ENCODE measurements at places on chromosomes 2 and 18.

DNA sequence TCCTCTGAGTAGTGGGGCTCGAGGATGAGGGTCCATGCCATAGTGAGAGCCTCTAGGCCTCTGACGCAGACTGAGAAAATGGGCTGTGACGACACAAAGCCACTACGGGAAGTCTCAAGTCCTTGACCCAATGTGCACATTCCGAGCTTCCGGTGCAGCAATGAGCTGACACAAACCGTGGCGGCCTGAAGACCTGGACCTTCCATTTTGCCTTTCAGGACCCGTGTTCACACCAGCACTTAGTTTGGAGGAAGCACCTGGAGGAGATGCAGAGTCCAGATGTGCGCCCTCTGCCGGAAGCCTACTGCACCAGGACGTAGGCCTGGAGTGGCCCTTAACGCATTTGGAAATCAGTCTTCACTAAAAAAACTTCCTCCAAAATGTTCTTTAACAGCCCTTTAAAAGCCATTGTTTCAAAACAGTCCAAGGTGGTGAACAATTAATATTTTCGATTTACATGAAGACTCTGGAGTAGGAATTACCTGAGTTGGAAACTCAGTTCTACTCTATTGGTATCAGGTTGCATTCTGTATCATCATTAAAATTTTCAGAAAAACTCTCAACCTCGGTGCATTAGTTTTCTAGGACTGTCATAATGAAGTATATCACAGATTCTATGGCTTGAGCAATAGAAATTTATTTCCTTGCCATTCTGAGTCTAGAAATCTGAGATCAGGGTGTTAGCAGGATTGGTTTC is 33.9 kb downstream of the BMP10 start:
- no peak overlapping the region for H3K27ac ChIP-seq
- DNase-seq: no peak
- no peaks in the 10 kb centered on the region for H3K27me3 ChIP-seq
- H3K36me3 ChIP-seq: no peaks in the 10 kb centered on the region
- peaks cover 3% of the 10 kb centered on the region for H3K4me1 ChIP-seq

GRCh38 chr2:219252570-219252899 is 508 bp upstream of the TUBA4B start:
- H3K4me1 ChIP-seq: peaks cover 45% of the 10 kb centered on the region
- peaks cover 24% of the 10 kb centered on the region for H3K36me3 ChIP-seq
- peak overlapping the region; percentile 36 for H3K4me3 ChIP-seq
- H3K27me3 ChIP-seq: peaks cover 54% of the 10 kb centered on the region
- no peak for DNase-seq
- H3K27ac ChIP-seq: no peak overlapping the region

DNA sequence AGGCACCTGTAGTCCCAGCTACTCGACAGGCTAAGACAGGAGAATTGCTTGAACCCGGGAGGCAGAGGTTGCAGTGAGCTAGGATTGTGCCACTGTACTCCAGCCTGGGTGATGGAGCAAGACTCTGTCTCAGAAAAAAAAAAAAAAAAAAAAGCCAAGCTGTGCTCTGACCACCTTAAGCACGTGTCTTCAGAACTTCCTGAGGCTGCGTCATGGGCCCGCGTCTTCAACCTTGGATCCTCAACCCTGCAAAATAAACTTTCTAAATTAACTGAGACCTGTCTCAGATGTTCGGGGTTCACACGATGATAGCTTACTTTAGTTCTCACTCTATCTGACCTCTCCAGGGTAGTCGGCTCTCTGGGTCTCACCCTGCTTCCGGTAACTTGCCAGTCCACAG is 65.8 kb upstream of the CABLES1 start:
- H3K27me3 ChIP-seq: no peaks in the 10 kb centered on the region
- H3K27ac ChIP-seq: no peak overlapping the region
- H3K4me1 ChIP-seq: no peaks in the 10 kb centered on the region
- no peak for DNase-seq
- no peaks in the 10 kb centered on the region for H3K36me3 ChIP-seq

DNA sequence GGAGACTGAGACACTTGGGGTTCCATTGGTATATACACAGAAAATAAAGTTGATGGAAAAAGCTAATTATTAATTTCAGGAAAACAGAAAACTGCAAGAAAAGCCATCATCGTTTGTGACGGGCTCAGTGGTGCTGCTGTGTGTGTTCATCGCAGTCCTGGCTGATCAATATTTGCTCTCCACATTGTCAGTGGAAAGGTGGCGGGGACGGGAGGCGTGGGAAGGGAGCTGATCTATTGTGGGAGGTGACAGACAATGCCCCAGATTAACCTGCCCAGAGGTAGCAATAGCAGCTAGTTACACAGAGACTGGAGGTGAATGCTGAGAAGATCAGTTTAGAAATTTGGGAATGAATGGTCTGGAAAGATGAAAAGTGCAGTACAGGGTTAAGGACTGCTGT is 50.0 kb upstream of the CTDP1 start:
- no peaks in the 10 kb centered on the region for H3K36me3 ChIP-seq
- H3K27ac ChIP-seq: no peak overlapping the region
- H3K4me3 ChIP-seq: no peak overlapping the region
- no peak for DNase-seq

DNA sequence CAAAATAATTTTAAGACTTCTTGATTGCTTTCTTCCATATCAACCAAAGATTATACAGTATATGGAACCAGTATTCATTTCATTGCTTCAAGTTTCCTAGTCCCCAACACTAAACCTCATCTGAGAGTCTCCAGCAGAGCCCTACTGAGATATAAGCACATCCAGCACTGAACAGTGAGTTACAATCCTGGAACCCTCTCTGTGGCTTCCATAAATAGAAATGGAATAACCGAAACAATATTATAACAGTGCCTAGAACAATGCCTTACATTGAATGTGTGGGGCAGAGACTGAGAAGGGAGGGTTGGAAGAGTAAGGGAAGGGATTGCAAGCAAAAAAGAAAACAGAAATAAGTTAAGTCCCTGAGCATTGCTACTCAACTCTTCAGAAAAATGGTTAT is 18.9 kb downstream of the AAK1 start:
- DNase-seq: no peak
- no peaks in the 10 kb centered on the region for H3K27me3 ChIP-seq
- H3K4me1 ChIP-seq: no peaks in the 10 kb centered on the region
- H3K27ac ChIP-seq: no peak overlapping the region
- peaks cover 4% of the 10 kb centered on the region for H3K36me3 ChIP-seq

- no peaks in the 10 kb centered on the region for H3K27me3 ChIP-seq
- peaks cover 25% of the 10 kb centered on the region for H3K4me1 ChIP-seq
- no peak overlapping the region for H3K4me3 ChIP-seq
- no peak for DNase-seq
These were observed 80.1 kb downstream of the FHOD3 start for GRCh38 chr18:36377626-36378025.

GRCh38 chr2:80530442-80531064 is 226.0 kb upstream of the LRRTM1 start:
- H3K27me3 ChIP-seq: no peaks in the 10 kb centered on the region
- no peaks in the 10 kb centered on the region for H3K36me3 ChIP-seq
- no peak overlapping the region for H3K4me3 ChIP-seq
- no peak for DNase-seq
- no peaks in the 10 kb centered on the region for H3K4me1 ChIP-seq

GRCh38 chr2:235144291-235144690 is 192.5 kb downstream of the SH3BP4 start:
- no peaks in the 10 kb centered on the region for H3K36me3 ChIP-seq
- no peak overlapping the region for H3K27ac ChIP-seq
- H3K27me3 ChIP-seq: no peaks in the 10 kb centered on the region
- DNase-seq: no peak
- no peak overlapping the region for H3K4me3 ChIP-seq
- peaks cover 11% of the 10 kb centered on the region for H3K4me1 ChIP-seq

GRCh38 chr18:75407468-75408437 is 19.8 kb downstream of the SMIM21 start:
- no peaks in the 10 kb centered on the region for H3K27me3 ChIP-seq
- no peak overlapping the region for H3K4me3 ChIP-seq
- no peak overlapping the region for H3K27ac ChIP-seq
- peak; percentile 40 for DNase-seq
- H3K4me1 ChIP-seq: peaks cover 22% of the 10 kb centered on the region

DNA sequence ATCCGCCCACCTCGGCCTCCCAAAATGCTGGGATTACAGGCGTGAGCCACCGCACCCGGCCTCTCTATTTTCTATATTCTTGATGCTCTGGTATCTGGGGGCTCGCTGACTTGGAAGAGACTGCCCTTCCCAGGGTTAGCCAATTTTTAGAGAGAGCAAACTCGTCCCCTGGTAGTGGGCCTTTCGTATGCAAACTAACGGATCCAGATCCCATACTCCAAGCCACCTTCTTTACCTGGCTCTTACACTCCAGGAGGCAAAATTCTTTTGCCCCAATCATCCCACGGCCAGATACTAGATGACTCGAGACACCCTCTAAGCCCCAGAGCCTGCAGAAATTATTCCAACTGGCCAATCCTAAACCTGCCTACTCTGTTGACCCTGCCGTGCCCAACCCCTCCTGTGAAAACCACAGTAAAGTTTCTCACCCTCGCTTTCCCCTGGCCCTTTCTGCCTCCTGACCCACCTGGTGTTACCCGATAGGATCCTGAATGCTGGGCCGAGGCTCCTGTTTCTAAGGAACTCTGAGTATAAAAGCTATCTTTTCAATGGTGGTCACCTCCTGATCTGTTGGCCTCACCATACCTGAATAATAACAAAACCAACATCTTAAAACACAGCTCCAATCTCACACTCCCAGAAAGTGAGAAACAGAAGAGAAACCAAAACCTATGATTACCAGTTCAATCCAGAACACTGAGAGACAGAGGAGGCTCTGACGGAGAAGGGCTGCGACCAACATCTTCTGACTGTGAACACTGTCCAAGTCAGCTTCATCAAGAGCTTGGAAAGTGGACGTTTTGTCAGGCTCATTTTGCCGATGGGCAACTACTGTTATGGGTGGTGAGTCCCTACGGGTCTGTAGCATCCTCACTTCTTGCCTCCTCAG is 57.6 kb upstream of the ZNF532 start:
- H3K27ac ChIP-seq: no peak overlapping the region
- H3K4me1 ChIP-seq: peaks cover 7% of the 10 kb centered on the region
- H3K27me3 ChIP-seq: no peaks in the 10 kb centered on the region
- no peak overlapping the region for H3K4me3 ChIP-seq
- no peak for DNase-seq

GRCh38 chr2:54958717-54959371 is 91.4 kb downstream of the RTN4 start:
- H3K4me3 ChIP-seq: no peak overlapping the region
- DNase-seq: no peak
- H3K27me3 ChIP-seq: no peaks in the 10 kb centered on the region
- H3K27ac ChIP-seq: no peak overlapping the region
- H3K36me3 ChIP-seq: peaks cover 23% of the 10 kb centered on the region

GRCh38 chr2:216769626-216770025 is 74.3 kb upstream of the IGFBP5 start:
- no peaks in the 10 kb centered on the region for H3K36me3 ChIP-seq
- H3K27ac ChIP-seq: no peak overlapping the region

- H3K27me3 ChIP-seq: no peaks in the 10 kb centered on the region
- peak; percentile 13 for DNase-seq
- H3K4me3 ChIP-seq: no peak overlapping the region
- no peaks in the 10 kb centered on the region for H3K36me3 ChIP-seq
- H3K27ac ChIP-seq: no peak overlapping the region
- no peaks in the 10 kb centered on the region for H3K4me1 ChIP-seq
These were observed 239.5 kb downstream of the CNTNAP5 start for GRCh38 chr2:124264551-124265091.

GRCh38 chr2:111049792-111050640 is 70.7 kb upstream of the BCL2L11 start:
- no peaks in the 10 kb centered on the region for H3K36me3 ChIP-seq
- H3K27ac ChIP-seq: no peak overlapping the region
- H3K4me1 ChIP-seq: no peaks in the 10 kb centered on the region
- no peaks in the 10 kb centered on the region for H3K27me3 ChIP-seq
- H3K4me3 ChIP-seq: no peak overlapping the region
- no peak for DNase-seq

- no peaks in the 10 kb centered on the region for H3K4me1 ChIP-seq
- no peak overlapping the region for H3K27ac ChIP-seq
- DNase-seq: no peak
- no peak overlapping the region for H3K4me3 ChIP-seq
These were observed 24.5 kb upstream of the PPP4R1 start for GRCh38 chr18:9638886-9639285.

- no peaks in the 10 kb centered on the region for H3K36me3 ChIP-seq
- H3K27me3 ChIP-seq: no peaks in the 10 kb centered on the region
- H3K27ac ChIP-seq: no peak overlapping the region
These were observed 26.3 kb downstream of the DHRS9 start for GRCh38 chr2:169095621-169096105.

DNA sequence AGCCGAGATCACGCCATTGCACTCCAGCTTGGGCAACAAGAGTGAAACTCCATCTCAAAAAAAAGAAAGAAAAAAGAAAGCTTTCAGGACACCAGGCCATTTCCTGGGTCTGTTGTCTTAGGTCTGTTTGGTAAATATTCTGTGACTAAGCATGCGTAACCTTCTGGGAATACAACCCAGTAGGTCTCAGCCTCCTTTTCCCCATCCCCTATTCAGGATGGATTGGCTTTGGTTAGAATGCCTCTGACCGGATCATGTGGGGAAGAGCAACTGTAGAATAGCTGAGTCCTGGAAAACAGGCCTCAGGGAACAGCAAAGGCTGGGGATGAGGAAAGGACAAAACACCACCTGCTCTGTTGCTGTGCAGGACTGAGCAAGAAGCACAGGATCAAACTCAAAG is 1.6 kb upstream of the PDCL3 start:
- H3K27me3 ChIP-seq: no peaks in the 10 kb centered on the region
- H3K4me3 ChIP-seq: no peak overlapping the region

GRCh38 chr18:44098551-44099098 is 582.1 kb upstream of the SETBP1 start:
- no peaks in the 10 kb centered on the region for H3K4me1 ChIP-seq
- H3K27me3 ChIP-seq: no peaks in the 10 kb centered on the region
- no peak overlapping the region for H3K27ac ChIP-seq
- H3K4me3 ChIP-seq: no peak overlapping the region
- no peaks in the 10 kb centered on the region for H3K36me3 ChIP-seq

DNA sequence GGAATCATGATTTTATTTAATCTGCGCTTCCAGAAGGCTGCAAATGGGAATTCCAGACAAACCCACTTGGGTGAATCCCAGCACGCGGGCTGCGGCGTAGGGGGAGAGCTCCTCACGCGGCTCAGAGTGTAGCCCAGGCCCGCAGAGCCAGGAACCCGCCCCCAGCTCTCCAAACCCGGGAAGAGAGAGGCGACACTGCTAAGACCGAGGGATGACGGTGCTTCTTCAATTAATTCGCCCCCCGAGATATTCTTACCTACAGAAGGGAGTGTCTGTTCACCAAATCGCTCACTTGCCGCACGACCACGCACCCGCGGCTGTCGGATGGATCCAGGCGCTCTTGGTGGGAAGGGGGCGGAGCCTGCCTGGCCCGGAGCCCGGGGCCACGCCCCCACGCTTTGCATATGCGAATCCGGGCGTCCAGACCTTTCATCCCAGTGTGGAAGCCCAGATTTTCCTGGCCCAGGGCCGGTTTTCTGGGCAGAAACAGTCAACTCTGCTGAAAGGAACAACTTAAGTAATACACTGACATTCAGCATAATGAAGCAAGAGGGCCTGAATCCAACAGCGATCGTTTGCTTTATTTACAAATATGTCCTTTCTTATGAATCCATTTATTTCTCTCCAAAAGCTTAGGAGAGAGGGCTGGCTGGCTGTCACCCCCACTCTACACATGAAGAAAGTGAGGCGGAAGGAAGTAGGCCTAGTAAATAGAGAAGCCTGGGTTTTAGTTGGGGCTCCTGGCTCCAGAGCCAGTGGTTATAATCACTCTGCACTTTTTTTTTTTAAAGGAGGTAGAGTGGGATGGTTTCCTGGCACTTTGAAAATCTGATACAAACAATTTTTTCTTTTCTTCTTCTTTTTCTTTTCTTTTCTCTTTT is at the start of gene SLC19A3:
SLC19A3 (minus strand) TSS at position 342 of the 881 bp plus-strand sequence. CDS start 15,710 bp downstream, outside the sequence.
- no peaks in the 10 kb centered on the region for H3K27me3 ChIP-seq
- DNase-seq: peak; percentile 98
- H3K4me1 ChIP-seq: peaks cover 18% of the 10 kb centered on the region
- H3K4me3 ChIP-seq: peak within 1 kb of the TSS; percentile 60

Data from spinal cord (tissue), 10 donors.